ENCODE measurements at places on chromosomes 2 and 18. TPM values are rescaled to one million over a fixed set of nuclear protein-coding genes. Genes with fewer than 3 reads are reported as not detected.

RESP18 gene
- not detected for total RNA-seq

PLGLB2 gene
- 0.89 TPM for total RNA-seq

PPP1R1C gene
- not detected for total RNA-seq

DSC3 gene
- not detected for total RNA-seq

AQP12B gene
- not detected for total RNA-seq

GPR35 gene
- 8.4 TPM for total RNA-seq

GPR39 gene
- not detected for total RNA-seq

- no peak for DNase-seq
These were observed 77.0 kb upstream of the ZNF532 start for GRCh38 chr18:58787536-58788149.

DNA sequence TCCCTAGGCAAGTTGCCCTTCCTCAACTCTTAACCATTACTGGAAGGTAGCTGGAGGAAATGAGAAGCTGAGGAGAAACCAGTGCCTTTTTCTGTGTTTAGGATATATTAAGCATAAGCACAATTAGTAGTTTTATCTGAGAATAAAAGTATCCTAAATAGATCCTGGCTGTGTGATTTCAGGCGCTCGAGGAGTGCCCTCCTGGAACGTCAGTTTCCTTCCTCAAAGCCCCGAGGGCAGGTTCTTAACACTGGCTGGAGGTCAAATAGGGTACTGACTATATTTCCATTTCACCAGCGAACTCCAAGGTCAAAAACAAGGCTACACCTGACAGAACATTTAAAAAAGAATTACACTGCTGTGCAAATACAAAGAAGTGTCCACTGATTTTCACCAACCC lies 1.5 kb upstream of the STON1 start:
- no peak for DNase-seq

- DNase-seq = no peak
These were observed 2.1 kb upstream of the ZBTB14 start for GRCh38 chr18:5297597-5297996.

GRCh38 chr2:25479761-25480160 lies 138.0 kb upstream of the DNMT3A start:
- no peak for DNase-seq

GRCh38 chr2:128558441-128558840 lies 239.8 kb upstream of the HS6ST1 start:
- no peak for DNase-seq

DNA sequence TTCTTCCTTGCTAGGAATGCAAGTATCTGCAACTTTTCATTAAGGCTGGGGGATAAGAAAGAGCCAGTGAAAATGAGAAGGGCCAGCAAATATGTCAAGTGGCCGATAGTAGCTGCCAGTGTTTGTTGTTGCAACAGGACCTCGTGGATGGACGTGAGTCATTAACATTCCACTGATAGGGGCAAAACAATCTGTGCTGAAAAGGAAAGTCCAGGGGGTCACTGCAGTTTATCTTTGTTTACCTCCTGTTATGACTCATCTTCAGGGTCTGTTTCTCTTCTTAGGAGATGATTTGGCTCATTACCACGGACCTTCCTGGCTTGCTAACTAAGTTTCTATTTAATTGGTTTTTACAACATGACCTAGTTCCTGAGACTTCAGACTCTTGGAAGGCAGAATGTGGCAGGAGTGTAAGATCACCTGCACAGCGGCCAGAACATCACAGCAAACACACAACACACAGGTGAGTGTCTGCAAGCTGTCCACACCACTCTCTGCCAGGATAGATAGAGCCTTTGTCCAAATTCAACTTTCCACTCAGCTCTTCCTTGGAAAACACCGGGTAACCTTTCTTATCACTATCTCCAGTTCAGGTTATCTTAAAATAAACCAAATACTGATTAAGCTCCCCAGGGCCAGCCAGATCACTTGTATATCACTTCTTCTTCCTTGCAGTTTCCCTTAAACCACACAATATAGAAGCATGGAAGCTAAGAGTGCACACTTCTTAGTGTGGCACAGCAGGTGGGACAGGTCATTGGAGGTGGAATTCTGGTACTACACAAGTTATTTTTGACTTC lies 157.5 kb upstream of the LMAN1 start:
- DNase-seq = no peak

GRCh38 chr2:133680343-133681049 lies 112.2 kb upstream of the NCKAP5 start:
- DNase-seq = no peak

Measured in CD8-positive, alpha-beta memory T cell (primary cell).